ENCODE measurements at places on chromosomes 4 and X.

GRCh38 chr4:65019775-65020174 lies 610.5 kb upstream of the TECRL start:
- no peak for DNase-seq

GRCh38 chr4:107994894-107995293 lies 5.2 kb downstream of the HADH start:
- DNase-seq, result no peak

GRCh38 chrX:55659931-55660330 lies 36.7 kb downstream of the FOXR2 start:
- no peak for DNase-seq

- no peak for DNase-seq
Observed at GRCh38 chrX:30373479-30373878, 64.3 kb upstream of the NR0B1 start.

Data from H7 (cell line).